Suppressor macrophage treated with lipopolysaccharide for 1 hour (primary cell): ENCODE measurements at places on chromosomes 12 and 14.

- DNase-seq, result no peak
Observed at GRCh38 chr14:89621009-89621421, 204.0 kb upstream of the FOXN3 start.

- DNase-seq, result peak; percentile 44
Observed at GRCh38 chr14:68775614-68776126, 17.2 kb downstream of the ZFP36L1 start.

DNA sequence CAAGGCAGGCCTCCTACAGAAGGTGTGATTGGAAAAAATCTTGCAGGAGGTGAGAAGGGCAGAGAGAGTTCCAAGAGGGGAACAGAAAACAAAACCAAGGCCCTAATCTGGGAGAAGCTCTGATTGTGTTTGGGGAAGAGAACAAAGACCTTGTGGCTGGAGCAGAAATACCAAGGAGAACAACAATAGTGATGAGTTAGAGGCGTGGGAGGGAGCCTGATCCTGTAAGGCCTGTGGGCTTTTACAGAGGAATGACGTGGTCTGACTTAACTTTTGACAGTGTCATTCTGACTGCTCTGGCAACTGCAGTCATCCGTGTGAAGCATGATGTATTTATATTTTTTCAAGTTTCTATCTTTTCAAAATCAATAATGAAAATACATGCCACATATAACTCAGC lies 200.6 kb downstream of the ANO4 start:
- peak; percentile 47 for DNase-seq

DNA sequence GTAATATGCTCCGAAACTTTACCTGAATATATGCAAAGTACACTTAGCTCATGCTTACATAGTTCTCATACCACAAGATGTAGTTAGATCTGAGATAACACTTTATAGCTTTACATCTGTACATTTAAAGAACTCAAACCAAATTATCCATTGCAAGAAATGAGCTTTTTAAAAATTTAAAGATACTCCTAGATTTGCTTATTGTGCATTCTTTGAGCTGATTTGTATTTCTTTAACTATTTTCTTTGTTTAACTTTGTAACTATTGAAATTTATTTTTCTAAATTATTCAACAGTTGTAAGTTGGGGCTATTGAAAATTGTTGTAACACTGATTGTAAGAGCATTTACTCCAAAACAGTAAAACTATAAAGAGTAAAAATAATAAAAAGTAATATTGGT lies 340.2 kb upstream of the NOVA1 start:
- no peak for DNase-seq

- DNase-seq, result no peak
Observed at GRCh38 chr14:68922201-68922621, 56.9 kb downstream of the ACTN1 start.

DNA sequence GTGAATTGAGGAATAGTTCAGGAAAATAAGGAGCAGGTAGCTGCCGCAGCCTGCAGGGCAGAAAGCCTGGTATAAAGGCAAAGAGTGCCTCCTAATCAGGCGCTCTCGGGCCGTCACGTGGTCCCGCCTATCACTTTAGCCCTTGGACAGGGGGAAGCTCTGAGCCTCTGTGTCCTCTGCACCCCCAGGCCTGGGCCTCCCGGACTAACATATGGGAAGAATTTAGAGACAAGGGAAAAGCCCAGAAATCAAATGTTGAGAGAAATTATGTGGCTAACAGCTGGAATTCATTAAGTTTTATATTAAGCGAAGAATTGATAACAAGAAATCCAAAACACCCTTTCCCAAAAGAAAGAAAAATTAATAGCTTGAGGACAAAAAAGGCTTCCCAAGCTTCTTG lies 417.7 kb downstream of the ATP23 start:
- no peak for DNase-seq

DNA sequence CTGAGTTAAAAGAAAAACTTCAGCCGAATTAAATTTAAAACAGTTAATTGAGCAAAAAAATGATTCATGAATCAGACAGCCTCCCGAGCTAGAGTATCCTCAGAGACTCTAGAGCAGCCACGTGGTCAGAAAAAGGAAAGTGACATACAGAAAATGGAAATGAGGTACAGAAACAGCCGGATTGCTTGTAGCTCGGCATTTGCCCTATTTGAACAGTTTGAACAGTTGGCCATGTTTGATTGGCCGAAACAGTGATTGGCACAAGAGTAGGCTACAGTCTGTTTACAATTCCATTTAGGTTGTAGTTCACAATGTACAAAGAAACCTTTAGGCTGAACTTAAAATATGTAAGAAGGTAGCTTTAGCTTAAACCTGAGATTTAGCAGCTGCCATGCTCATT lies 12.9 kb upstream of the OXA1L start:
- DNase-seq, result peak; percentile 88

DNA sequence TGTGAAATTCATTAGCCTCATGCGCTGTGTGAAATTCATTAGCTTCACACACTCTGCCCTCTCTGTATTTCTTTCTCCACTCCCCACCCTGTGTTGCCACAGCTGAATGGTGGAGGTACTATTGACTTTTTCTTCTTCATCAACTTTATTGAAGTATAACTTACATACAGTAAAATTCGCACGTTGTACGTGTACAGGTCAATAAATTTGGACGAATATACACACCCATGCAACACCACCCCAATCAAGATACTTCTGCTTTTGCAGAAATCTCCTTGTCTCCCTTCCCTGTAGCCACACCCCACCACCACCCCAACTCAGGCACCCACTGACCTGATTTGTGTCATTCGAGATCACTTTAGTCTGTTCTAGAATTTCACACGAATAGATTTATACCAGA lies 51.8 kb downstream of the FBXL14 start:
- DNase-seq, result no peak

DNA sequence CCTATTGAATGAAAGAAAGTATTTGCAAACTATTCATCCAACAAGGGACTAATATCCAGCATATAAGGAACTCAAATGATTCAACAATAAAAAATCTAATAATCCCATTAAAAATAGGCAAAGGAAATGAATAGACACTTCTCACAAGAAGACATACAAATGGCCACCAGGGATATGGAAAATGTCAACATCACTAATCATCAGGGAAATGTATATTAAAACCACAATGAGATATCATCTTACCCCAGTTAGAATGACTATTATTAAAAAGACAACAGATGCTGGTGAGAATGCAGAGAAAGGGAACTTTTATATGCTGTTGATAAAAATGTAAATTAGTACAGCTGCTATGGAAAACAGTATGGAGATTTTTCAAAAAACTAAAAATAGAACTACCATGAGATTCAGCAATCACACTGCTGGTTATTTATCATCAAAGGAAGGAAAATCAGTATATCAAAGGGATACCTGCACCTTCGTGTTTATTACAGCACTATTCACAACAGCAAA lies 89.3 kb downstream of the GARIN6 start:
- DNase-seq, result no peak

DNA sequence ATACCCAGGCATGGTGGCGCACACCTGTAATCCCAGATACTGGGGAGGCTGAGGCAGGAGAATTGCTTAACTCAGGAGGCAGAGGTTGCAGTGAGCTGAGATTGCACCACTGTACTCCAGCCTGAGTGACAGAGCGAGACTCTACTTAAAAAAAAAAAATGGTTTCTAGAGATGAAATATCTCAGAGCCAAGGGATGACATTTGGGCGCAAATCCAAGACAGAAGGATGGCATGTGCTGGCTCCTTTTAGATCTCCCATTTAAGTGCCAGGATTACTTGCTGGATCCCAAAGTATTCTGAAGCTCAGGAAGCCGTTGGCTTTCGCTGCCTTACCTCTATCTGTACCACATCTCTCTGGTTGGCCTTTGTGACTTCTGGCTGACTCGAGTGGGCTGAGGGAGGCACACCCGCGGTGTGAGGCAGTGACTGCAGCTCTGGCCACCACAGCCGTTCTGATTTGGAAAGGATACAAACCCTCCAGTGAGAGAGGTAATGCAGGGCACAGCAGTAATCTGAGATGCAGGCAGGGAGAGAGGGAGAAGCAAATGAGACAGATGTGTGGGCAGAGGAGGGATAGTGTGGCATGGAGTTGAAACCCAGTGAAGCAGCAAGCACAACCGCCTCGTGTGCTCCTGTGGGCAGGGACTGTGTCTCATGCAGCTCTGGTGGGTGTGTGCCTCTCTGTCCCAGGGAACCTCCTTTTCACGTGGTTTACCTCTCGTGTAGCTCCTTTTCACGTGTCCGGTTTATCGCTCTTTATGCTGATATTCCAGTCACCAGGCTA lies 4.9 kb downstream of the B4GALNT3 start:
- no peak for DNase-seq

GRCh38 chr12:92570056-92570753 lies 132.6 kb upstream of the PLEKHG7 start:
- DNase-seq, result peak; percentile 87

DNA sequence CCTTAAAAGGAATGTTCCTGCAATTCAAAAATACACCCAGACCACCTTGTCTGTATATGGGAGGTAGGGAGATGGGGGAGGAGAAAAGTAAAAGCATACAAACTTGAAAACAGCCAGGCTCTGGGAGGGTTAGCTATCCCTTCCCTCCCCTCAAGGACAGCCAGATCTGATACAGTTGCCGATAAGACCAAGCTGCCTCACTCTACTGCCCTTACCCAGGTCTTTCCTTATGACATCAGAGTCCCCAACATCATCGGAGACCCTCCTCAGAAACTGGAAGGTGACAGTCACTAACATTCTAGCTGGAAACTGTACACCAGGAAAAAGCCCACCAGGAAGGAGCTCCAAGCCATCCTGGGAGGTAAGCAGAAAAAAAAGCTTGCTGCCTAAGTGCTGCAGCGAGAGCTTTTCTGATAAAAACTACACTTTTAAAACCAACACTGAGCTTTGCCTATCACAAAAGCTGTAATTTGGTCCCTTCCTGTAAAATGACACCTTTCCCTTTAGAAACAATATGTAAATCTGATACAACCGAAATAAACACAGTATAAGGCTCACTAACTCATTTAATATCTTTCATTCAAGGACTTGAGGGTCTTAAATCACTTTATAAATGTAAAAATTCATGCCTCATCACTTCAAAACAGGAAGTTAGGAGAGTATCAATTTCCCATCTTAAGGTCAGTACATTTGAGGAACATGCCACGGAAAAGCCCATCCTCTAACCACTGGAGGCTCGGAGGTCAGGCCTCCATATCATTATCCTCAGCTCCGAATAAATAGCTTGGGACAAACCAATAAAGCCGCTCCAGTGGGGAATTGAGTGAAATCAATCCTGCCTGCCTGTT lies 20.4 kb upstream of the PLEKHH1 start:
- peak; percentile 85 for DNase-seq

DNA sequence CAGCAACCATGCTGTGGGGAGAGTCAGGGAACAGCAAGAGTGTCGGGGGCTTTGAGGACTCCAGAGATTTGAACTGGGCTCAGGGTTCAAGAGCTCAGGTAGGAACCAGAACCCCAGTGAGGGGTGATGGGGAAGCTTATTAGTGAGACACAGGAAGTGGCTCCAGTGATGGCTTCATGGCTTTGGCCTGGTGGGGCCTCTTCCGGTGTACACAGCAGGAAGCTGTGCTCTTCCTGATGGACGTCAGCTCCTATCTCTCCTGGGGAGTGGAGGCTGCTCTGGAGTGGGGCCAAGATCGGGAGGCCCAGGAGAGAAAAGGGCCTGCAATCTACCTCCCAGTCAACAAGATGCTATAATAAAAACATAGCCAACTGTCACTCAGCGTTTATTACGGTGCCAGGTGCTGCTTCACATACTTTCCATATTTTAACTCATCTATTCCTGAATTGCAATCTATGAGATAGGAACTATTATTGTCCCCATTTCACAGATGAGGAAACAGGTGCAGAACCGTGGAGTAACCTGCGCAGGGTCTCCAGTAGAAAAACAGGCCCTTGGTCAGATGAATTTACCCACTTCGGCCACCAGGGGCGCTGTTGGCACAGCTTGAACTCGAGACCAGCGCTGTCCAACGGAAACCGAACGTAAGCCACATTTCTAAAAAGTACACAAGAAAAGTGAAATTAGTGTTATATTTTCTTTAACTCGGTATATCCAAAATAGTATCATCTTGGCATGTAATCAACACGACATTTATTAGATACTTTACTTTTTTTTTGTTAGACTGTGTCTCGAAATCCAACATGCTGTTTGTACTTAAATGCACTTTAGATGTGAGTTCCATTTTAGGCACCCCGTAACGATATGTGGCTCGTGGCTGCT lies 63.6 kb upstream of the DLK1 start:
- DNase-seq, result peak; percentile 87

DNA sequence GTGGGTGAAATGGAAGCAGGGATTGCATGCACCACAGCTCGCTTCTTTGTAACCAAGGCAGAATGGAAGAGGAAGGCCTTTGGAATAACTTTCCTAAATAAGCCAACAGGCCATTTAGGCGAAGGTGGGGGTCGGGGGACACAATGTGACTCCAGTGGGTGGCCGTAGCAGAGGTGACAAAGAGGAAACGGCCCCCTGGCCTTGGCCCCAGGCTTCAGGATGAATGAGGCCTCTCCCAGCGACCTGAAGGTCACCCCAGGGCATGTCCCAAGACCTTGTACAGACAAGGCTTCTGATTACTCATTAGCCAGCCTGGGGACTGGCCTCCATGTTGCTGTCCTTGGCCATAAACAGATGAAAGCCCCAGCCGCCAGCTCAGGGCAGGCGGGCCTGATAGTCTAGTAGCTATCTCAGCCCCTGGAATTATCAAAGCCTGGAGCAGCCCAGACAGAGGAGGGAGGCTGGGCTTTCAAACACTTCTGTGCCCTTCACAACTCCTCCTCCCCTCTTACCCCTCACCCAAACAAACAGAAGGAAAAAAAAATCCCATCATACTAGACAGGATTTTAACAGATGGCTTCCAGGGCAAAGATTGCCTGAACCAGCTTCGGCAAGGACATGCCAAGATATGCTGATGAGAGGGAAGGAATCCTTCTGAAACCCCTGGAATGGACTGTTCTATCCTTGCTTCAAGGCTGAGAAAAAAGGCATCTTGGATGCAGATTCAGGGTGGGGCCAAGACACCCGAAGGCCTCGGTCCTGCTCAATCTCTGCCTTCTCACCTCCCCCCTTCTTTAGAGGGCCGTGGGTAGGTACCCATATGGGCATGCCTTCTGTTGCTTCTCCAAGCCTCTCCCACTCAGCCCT lies 142.3 kb upstream of the PARP11 start:
- no peak for DNase-seq

DNA sequence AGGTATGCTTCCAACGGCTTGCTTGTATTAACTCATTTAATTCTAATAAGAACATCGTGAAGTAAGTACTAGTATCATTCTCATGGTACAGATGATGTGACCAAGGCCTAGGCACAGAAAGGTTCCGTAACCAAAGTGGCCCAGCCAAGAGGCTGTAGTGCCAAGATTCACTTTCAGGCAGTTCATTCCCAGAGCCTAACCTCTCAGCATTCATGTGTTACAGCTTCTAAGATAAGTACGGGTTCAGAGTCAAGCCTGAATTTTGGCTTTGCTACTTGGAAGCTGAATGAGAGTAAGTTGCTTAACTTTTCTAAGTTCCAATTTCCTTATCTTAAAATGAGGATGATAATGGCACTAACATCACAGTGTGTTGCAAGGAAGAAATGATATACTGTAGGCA lies 379.9 kb downstream of the AEBP2 start:
- DNase-seq, result no peak

GRCh38 chr12:57632958-57633840 lies at the start of gene B4GALNT1:
Gene B4GALNT1 (minus strand): TSS chr12:57633201. CDS start chr12:57632132, 1,069 bp downstream.
- DNase-seq, result peak; percentile 77

GRCh38 chr14:105865266-105865903 lies 339.0 kb downstream of the TMEM121 start:
- DNase-seq, result no peak
